Thoracic aorta (tissue), 2 donors: ENCODE measurements at places on chromosomes 2 and 18. TPM values are rescaled to one million over a fixed set of nuclear protein-coding genes. Genes with fewer than 3 reads are reported as not detected.

Gene IL36B
- total RNA-seq, result not detected

Gene NT5DC4
- total RNA-seq, result not detected

Gene STK11IP
- 25.3 TPM for total RNA-seq

Gene RAD51AP2
- not detected for total RNA-seq

Gene CACNB4
- 13.8 TPM for total RNA-seq

Gene PXDN
- 97.5 TPM for total RNA-seq

Gene GPBAR1
- 3.5 TPM for total RNA-seq

Gene IHH
- total RNA-seq, result not detected

DNA sequence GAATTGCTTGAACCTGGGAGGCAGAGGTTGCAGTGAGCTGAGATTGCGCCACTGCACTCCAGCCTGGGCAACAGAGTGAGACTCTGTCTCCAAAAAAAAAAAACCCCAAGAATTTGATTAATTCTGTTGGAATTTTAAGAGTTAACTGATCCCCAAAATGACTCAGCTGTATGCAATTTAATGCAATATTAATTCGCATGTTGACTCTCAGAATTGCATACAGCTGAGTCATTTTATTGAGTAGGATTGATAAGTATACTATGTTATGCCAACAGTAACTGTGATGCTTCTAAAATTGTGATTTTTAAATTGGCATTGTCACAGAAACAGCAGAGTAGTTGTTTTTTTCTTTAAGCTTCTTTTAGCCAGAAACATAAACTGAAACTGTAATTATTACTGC is 19.6 kb downstream of the MSH2 start:
- DNase-seq, result no peak

DNA sequence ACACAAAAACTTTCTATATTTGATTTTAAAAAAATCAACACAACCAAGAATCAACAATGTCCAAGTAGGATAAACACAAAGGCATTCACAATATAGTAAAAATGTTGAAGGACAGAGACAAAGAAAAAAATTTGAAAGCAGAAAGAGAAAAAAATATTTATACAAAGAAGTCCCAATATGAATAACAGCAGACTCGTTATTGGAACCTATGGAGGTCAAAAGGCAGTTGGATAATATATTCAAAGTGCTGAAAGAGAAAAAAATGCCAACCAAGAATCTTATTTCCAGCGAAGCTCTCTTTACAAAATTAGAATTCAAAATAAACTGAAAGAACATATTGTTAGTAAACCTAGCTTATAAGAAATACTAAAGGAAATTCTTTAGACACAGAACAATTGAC is 859.5 kb downstream of the LRP1B start:
- DNase-seq, result no peak

DNA sequence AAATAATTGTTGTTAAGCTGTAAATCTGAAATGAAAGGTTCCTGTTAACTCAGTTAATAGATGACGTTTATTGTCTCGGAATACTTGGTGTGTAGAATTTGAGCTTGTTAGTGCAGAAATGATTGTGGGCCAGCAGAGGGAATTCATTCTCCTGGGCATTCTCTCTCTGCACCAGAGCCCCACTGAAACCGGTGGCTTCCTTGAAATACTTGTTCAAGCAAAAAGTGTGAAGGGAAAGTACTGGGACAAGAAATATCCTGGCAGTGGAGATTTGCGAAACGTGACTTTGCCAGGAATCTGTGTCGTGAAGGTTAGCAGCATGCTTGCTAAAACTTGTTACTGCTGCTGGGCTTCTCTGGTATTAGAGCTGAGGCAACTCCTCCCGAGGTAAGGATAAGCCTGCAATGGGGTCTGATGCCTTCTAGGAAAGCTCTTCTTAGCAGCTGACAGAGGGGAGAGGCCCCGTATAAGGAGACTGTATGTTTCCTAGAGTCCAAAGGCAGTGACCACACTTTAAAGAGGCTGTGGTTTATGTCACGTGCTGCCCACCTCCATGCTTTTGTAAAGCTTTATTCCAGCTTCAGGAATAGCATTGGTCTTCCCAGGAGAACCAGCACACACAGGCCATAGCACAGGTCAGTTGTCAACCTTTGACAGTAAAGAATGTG is 2.0 kb downstream of the ITGA6 start:
- DNase-seq, result no peak

DNA sequence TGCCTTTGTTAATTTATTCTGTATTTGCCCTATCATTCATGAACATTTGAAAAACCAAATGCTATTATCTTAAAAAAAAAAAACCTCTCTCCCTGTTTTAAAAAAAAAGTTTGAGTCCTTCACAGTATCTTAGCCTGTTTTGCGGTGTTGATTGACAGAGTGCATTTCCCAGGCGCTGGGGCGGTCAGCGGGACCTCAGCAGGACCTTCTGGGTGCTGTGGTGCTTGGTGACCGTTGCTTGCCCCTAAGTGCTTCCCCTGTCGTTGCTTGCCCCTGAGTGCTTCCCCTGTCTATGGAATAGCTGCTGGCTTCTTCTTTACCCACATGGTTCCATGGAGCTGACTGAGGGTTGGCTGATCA is 12.1 kb downstream of the ATP6V1C2 start:
- no peak for DNase-seq

GRCh38 chr2:167132906-167133555 is 244.8 kb downstream of the XIRP2 start:
- DNase-seq, result no peak

- DNase-seq, result no peak
These were observed 78.3 kb downstream of the TGIF1 start for GRCh38 chr18:3528231-3528630.

- no peak for DNase-seq
These were observed 45.8 kb upstream of the NFU1 start for GRCh38 chr2:69483024-69483423.

DNA sequence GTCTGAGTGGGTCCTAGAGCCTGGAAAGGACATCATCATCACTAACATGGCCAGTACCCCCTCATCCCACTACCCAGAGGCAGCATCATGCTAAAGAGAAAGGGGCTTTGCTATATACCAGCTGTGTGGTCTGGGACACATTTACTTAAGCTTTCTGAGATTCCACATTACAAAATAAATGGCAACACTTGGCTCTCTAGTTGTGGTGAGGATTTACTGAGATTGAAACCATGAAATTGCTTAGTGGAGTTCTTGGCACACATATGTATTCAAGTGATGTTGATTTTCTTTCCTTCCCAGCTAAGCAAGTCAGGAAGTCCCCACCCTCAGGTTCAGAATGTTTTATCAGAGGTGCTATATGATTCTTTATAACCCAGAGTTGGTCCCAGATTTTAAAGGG is 362.0 kb downstream of the CLIP4 start:
- DNase-seq, result no peak

DNA sequence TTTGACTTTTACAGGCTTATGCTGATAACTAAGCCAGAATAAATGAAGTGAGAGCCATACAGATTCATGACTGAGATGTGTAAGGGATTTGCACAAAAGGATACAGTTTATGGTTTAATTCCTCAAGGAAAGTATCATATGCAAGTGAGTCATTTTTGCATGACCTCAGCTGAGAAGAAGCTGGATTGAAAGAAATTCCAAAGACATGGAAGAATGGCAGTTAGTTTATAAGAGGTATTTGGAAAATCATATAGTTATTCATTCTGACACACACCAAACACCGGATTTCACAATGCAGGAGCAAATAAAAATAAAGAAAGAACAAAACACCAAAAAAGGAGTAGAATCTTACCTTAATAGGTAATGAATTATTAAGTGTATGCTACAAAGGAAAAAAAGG is 83.2 kb upstream of the RND3 start:
- DNase-seq, result no peak
